ENCODE measurements at places on chromosomes 7 and 10.

DNA sequence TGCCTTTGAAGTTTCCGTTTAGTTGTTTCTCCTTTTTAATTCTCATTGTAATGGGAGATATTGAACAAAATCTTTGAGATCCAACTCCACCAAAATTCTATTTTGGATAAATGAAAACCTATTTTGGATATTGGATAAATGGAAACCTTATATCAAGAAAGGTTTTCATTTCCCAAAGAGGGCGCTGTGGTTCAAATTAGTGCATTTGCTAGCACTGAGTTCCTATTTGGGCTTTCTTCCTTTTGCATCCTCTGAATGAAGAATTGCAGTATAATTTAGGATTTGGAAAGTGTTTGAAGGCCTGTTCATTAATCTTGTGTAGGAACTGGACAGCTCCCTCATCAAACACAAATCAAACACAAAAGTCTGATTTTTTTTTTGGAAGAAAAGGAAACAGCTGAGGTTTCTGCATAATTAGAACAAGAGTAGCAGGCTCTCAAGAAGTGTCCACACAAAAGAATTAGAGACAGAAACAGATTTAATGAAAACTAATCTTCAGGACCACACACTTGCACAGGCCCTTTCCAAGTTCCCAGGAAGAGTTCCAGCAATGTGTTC is 80.8 kb upstream of the KLF14 start:
- no peak for DNase-seq

GRCh38 chr10:89351412-89351779 is 23.6 kb downstream of the IFIT3 start:
- DNase-seq: no peak

DNA sequence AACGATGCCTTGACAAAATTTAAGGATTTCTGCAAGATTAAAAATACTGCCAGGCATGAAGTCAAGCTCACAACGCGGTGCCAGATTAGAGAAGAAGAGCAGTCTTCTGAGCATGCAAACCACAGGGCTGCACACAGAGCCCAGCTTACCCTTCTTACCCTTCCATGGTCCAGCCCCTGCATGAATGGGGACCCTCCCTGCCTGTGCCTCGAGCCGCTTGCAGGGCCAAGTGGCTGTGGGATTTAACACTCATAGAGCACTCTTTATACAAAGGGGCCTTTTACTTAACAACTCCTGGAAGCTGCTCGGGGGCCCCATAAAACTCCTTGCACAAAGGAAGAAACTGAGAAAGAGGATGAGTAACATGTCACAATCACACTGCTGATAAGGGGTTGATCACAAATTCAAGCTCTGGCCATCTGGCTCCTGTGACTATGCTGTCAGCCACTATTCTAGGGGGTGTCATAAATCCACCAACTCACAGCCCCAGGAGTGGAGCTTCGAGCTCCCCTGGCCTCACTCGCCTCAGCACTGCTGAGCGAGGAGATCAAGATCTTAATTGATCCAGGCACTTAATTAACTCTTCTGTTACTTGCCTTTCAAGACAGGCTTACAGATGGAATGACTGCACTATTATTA is 514.8 kb downstream of the TNS3 start:
- DNase-seq: no peak

DNA sequence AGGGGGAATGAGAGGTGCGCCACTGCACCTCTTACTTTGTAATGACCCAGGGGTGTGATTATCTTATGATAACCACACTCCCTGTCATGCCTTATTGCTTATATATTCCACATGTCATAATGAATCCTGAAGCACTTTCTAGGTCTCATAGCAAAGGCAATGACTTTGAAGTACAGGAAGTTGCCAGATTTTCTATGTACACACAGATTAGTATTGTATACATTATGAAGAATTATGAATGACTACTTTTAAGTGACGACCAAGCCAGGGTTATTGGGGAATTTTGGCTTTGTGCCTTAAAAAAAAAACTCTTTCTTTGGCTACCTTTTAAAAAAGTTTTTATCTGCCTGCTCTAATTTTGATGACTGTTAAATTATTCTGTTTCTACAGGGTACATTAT is 269.6 kb downstream of the MDFIC start:
- no peak for DNase-seq

DNA sequence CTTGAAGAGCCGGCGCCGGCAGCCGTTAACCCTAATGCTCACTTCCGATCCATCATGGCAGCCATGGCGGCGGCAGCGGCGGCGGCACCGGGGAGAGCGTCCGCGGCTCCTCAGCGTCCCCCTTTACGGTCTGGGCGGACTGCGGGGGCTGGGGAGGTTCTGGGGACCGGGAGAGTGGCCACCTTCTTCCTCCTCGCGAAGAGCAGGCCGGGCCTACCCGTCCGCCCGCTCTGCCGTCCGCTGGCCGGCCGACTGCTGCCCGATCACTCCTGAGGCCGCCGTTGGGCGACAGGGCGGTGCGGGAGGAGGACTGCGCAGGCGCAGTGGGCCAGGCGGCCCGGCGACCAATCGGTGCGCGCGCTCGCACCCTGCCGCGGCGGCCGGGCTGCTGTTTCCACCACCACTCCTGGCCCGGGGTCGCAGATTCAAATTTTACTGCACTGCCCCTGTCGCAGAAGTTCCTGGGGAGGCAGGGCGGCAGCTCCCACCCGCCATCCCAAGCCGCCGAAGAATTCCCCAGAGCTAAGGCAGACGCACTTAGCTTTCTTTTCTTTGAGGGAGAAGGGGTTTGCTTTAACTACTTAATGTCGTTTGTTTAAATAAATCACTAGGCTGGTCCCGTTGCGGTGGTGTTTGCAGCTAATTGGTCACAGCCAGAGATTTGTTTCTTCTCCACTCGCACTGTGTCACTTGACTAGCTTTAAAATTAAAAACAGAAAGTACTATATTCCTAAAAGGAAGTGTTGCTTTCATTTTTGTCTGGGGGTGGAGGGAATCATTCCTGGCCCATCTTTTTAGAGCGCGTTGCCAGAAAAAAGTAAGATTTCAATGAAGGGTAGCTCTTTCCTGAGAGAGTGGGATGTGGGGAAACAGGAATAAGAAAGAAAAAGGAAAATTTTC is at the start of gene KIF5B:
KIF5B (minus strand) TSS at position 290 of the 900 bp plus-strand sequence. CDS start 452 bp downstream, outside the sequence.
- peak; percentile 92 for DNase-seq

DNA sequence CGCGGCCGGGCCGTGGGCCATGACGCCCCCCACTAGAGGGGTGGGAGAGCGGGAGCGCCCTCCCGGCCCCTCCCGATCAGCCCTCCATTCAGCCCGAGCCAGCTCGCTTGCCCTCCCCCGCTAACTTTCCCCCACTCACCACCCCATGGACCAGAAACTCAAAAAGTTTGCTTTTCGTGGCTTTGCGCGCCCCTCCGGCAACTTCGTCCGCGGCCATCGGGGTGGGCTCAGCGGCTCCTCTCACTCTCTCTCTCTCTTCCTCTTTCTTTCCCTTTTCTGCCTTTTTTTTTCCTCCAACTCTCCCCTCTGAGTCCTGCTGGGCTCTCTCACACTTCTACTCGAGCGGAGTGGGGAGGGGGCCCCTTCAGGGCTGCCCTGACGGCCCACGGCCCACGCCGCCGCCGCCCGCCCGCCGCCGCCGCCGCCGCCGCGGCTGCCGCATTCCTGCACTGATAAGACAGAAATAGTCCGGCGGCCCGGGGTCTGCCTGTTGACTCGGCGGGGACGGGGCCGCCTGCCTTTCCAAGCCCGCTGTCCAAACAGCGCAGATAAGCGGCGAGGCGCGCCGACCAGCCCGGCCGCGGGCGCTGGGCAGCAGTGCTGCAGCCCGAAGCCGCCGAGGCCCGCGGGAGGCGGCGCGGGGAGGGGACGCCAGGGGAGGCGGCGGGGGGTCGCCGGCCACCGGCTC is at the start of gene SMARCD3:
SMARCD3 (minus strand) TSS at position 349 of the 688 bp plus-strand sequence; CDS start at position 217, 132 bp downstream.
- DNase-seq: no peak

- no peak for DNase-seq
These were observed 3.2 kb downstream of the NDST2 start for GRCh38 chr10:73808021-73808815.

DNA sequence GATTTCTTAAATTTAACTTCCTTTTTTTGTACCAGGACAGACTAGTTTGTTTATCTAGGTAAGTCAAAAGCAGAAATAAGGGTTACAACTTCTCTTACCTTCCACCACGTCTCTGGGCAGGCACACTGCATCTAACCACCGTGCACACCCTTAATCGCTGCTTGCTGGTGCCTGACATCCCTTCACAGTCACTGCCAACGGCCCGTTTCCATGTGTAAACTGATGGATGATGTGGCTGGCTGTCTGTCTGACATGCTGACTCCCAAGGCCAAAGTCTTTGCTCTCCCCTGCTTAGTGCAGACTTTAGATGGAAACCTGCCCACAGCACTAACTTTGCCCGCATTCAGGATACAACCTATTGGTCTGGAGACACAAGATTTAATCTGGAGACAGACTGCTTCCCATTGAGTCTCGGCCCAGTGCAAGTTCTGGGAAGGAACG is 1.1 kb downstream of the TMEM273 start:
- no peak for DNase-seq

- no peak for DNase-seq
These were observed 15.3 kb upstream of the ASB4 start for GRCh38 chr7:95470452-95470851.

GRCh38 chr7:38102507-38102906 is 75.5 kb upstream of the STARD3NL start:
- no peak for DNase-seq

DNA sequence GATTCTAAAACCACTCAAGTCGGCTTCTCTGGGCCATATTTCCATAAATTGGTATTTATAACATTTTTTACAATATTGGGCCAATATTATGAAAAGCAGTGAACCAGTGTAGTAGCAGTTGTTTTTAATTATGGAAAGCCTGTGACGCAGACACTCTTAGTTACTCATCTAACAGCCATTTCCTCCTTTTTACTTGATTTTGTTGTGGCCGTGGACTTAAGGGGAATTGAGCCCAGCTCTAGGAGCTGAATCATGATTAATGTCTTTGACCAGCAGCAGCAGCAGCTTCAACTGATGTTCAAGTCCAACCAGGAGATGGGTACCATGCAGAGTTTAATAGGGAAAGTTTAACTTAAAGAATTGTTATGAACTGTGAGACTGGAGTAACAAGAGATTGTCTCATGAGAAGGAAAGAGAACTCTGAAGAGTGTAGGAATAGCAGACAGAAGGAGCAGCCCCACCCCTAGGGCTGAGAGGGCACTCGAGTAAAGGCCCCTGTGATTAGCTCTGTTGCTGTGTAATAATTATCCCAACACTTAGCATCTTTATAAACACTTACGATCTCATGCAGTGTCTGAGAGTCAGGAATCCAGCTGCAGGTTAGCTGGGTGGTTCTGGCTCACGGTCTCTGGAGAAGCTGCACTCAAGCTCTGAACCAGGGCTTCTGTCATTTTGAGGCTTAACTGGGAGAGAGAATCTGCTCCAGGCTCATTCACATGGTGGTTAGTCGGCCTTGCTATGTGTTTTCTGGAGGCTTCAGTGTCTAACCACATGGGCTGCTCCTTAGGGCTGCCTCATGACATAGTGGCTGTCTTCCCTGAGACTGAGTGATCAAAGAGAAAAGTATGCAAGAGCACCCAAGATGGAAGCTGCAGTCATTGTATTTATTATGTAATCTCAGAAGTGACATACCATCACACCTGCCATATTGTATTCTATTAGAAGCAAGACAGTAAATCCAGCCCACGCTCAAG is 4.6 kb downstream of the LANCL2 start:
- no peak for DNase-seq

GRCh38 chr10:26787362-26787761 is 73.4 kb downstream of the ABI1 start:
- no peak for DNase-seq

GRCh38 chr7:24778543-24779282 is 21.4 kb upstream of the GSDME start:
- no peak for DNase-seq

DNA sequence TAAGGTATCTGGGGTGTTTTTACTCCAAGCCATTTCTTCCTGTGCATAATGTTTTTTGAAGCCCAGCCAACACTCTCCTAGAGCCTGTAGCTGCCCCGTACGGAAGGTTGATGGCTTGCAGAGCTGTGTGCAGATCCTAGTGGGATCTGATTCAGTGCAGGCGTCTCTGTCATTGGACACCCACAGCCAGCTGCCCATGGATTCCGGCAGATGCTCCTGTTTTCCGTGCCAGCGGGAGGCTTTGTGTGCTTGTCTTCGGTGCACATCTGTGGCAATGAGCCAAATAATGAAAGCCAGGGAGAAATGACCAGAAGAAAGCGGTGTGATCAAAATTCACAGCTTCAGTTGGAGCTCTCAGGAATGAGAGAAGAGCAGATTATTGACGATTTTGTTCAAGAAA is 426.4 kb downstream of the TYW1 start:
- DNase-seq: no peak

- no peak for DNase-seq
These were observed 54.0 kb downstream of the MTURN start for GRCh38 chr7:30188811-30189210.

DNA sequence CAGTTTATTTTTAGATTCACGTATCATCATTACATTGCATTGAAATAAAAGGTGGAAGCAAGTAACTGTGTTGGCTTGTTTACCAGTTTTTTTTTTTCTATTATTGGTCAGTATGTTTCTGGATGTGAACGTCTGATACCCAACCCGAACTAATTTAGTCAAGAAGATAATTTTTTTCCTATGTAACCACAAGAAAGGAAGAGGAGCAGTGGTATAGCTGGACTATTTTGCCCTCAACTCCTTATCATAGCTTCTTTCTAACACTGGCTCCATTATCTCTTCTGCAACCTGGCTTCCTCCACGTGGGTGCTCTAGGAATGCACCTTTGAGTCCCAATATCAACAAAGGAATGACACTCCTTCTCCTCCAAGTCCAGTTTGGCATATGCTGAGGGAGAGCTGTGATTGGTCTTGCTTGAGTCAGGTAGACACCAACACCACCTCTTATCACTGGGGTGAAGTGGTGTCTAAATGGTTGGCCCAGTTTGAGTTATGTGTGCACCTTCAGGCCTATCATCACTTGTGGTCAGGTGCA is 29.4 kb downstream of the OR9A2 start:
- DNase-seq: no peak

DNA sequence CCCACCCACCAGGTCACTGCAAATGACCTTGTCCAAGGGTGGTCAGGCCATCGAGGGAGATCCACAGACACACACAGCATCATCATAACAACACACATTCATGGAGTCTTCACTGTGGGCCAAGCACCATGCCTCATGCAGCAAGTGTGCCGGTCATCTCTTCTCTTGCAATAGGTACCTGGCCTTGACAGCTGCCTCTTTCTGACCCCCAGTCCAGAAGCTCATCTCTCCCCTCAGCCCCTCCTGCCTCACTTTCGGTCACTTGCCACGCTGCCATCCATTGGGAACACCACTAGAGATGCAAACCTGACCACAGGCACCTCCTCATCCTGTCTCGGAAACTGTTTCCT is 75.9 kb downstream of the OAT start:
- no peak for DNase-seq

- no peak for DNase-seq
These were observed 49.8 kb downstream of the CNOT4 start for GRCh38 chr7:135459951-135460567.

- DNase-seq: no peak
These were observed 10.2 kb upstream of the MMP21 start for GRCh38 chr10:125785791-125786190.

GRCh38 chr7:32119790-32120196 is 49.6 kb upstream of the PDE1C start:
- no peak for DNase-seq

- no peak for DNase-seq
These were observed 847.2 kb downstream of the CCSER2 start for GRCh38 chr10:85175635-85176034.

GRCh38 chr10:28317760-28318159 is 14.9 kb upstream of the MPP7 start:
- no peak for DNase-seq

GRCh38 chr10:16699435-16700057 is 117.7 kb downstream of the RSU1 start:
- DNase-seq: no peak
